ENCODE measurements at places on chromosomes 5 and 9.

GRCh38 chr9:129377931-129378661 is 200.0 kb upstream of the IER5L start:
- no peak for DNase-seq

GRCh38 chr5:19928562-19929421 is 59.2 kb downstream of the CDH18 start:
- DNase-seq = no peak

DNA sequence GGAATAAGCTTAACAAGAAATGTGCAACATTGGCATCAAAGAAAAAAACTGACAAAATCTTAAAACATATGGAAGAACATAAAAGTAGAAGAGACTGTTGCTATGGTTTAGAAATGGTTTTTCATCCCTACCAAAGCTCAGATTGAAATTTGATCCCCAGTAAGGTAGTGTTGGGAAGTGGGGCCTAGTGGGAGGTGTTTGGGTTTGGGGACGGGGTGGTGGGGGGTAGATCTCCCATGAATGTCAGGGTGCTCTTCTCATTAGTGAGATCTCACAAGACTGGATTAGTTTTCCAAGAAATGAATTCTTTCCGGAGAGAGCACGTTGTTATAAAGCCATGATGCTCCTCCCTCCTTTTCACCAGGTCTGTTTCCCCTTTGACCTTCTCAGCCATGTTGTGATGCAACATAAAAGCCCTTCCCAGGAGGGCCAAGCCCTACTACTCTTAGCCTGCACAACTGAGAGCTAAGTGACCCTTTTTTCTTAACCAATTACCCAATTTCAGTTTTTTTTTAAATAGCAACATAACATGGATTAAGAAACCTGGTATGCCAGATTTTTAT is 10.6 kb downstream of the TMEM167A start:
- no peak for DNase-seq

- no peak for DNase-seq
These were observed 26.9 kb downstream of the G3BP1 start for GRCh38 chr5:151798674-151799073.

- DNase-seq = no peak
These were observed 4.7 kb downstream of the FKBP15 start for GRCh38 chr9:113216406-113216805.

GRCh38 chr5:107602896-107603295 is 67.8 kb downstream of the EFNA5 start:
- DNase-seq = no peak

DNA sequence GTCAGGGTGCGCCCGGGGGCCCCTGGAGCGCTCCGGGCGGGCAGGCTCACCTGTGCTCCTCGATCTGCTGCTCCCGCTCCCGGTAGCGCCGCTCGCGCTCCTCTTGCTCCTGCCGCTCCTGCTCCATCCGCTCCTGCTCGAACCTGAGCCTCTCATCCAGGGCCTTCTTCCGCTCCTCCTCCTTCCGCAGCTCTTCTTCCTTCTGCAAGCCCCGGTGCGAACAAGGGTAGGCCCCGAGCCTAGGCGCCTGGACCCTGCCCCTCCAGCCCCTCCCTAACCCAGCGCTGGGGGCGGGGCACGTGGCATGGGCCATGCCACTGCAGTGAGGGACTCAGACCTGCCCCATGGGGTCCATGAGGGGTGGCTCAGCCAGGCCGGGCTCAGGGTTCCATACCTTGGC is 6.6 kb downstream of the DBN1 start:
- DNase-seq = no peak

DNA sequence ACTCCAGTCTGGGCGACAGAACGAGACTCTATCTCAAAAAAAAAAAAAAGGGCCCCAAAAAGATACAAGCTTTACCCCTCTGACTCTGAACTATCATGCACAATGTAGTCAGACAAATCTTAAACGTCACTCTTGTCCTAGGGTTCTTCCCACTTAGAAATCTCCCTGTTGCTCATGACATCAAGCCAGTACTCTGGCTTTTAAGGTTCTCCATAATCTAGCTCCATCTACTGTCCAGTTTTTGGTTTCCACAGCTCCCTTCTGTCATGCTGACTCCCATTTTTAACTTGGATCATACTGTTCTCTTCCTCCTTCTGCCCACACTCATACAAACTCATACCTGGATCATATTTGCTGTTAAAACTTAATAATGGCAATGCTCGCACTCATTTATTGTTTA is 156.7 kb upstream of the TLX3 start:
- no peak for DNase-seq

DNA sequence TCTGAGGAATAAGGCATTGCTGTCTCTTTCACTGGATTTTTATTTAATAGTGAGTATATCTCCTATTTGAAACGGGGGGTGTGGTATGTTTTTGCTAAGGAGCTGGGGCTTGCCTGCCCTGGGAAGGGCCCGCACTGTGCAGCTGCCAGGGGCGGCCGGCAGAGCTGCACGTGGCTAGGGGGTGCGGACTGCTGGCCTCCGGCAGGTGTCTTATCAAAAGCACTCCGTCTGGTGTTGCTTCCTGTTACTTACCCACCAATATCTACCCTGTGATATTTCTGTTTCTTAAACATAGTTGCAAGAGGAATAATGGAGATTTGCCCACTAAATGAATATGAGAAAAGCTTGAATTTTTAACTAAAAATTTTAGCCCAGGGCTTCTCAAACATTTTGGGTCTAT is 232.0 kb downstream of the IRX1 start:
- no peak for DNase-seq

GRCh38 chr9:126836216-126836615 is 24.2 kb upstream of the ZBTB34 start:
- DNase-seq = no peak

DNA sequence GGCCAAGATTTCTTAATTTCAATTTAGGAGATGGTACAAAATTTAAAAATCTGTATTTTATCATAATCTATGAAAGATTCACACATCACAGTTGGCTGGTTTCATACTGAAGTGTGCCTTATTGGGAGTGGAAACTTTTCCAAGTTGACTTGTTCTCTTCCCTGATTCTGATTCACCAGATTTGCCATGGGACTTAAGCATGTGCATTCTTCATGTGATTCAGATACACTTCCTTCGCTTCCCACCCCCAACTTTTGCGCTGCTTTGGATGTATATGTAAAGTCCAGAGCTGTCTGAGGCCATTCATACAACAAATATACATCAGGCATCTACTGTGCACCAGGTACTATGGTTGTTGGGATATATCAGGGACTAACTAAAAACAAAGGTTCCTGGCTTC is 34.4 kb downstream of the CPEB4 start:
- DNase-seq = no peak

DNA sequence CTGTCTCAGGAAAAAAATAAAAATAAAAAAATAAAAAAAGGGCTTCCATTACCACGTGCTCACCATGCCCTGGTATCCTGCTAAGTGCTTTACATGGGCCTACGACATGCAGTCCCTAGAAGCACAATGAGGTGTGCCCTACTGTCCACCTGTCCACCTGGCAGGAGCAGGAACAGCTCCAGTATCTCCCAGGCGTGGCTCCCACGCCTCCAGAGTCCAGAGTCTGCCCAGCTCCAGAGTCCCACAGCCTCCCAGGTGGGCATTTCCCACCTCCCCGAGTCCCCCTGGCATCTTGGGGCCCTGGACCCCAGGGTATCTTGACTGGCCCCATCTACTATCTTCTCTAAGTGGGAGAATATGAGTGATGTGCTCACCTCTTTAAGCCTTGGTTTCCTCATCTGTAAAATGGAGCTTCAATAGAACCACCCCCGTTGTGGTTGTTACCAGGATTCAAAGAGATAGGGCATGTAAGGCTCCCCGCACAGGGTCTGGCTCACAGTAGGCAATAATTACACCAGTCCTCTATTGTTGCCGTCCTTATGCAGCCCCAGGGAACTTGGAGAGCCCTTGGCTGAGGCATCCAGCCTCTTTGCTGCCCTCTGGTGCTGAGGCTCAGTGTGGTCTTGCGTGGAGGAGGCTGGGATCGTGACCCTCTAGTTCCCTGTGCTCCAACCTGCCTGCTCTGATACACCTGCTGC is 8.9 kb downstream of the CXCL14 start:
- no peak for DNase-seq

DNA sequence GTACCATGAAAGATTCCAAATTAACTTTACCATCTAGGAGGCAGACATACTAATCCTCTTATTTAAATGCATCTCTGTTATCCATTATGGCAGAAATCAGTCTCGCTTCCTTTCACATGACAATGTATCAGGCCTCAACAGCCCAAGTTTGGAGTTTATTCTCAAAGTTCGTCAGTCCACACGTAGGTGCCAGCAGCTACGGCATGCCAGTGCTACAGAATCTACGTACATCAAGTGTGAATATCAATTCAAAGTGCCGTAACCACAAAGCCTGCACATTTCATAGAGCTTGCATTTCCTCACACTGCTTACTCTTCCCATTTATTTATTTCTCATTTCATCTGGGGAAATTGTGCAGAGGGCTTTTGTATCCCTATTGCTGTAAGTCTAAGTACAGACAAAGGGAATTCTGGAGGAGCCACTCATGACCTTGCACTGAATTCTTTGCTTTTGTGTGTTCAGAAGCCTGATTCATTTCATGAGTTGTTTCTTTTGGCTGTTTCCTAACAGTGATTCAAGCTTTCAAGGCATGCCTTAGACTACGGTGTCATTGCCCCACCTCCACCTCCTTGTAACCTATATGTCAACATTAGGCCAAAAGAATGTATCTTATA is 10.0 kb downstream of the ENC1 start:
- DNase-seq = no peak

DNA sequence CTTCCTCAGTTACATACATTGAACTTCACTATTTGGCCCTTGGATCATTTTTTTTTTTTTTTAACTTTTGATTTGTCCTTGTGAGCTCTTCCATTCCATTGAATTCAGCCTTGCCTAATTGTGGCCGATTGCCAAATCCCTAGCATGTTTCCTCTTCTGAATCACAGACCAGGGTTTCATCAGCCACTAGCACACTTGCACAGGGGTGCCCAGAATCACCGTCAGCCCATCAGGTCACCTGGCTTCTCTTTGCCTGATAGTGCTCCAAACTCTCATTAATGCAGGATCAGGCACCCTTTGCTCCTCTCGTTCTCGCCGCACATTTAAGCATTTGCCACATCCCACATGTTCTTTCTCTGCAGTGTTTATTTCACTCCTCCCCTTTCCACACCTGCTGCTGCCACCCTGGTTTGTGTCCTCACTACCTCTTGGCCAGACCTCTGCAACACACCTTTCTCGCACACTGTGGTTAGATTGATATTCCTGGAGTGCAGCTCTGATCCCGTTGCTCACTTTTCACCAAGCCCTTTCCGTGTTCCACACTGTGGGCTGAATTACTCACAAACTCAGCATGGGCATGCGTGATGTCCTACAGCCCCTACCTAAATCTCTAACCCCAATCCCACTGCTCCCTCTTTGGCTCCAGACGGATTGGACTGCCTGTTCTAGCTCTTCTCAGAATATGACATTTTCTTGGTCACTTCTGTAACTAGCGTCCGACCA is 9.8 kb downstream of the PIK3R1 start:
- DNase-seq = no peak

DNA sequence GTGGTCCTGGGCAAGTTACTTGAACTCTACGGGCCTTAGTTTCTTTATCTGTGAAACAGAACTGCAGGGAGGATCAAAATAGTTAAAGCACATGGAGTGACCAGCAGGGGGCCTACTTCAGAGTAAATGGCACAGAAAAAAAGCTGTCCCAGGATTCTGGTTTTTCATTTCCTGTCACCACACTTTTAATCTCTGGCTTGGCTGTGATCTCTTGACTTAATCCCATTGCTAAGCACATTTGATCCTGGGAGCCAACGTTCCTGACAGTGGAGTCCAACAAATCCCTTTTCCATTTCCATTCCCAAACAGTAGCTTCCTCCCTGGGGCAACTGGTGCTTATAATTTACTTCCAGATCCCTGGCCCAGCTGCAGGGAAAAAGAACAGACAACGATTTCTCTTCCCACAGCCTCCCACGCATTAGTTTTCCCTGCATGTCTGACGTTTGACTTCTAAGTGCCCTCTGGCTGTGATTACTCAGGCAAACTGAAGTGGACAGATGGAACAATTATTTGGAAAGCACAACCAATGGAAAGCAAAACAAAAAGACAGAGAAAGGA is 136.5 kb upstream of the STK32A start:
- DNase-seq = no peak

- no peak for DNase-seq
These were observed 15.0 kb downstream of the GALNT10 start for GRCh38 chr5:154205441-154206117.

DNA sequence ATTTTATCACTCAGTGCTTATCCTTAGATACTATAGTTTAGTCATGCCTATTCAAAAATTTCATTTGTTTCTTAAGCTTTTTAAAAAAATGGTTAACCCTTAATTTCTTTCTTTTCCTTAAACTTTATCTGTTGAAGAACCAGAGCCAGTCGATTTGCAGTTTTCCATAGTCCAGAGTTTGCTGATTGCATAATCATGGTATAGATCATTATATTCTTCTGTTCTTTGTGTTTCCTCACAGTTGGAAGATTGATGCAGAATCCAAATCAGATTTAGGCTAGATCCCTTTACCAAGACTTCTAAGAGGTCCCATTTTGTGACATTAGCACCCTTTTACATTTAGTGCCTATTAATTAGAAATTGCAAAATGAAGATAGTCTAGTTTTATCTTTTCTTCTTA is 18.0 kb downstream of the TMEM38B start:
- DNase-seq = no peak

DNA sequence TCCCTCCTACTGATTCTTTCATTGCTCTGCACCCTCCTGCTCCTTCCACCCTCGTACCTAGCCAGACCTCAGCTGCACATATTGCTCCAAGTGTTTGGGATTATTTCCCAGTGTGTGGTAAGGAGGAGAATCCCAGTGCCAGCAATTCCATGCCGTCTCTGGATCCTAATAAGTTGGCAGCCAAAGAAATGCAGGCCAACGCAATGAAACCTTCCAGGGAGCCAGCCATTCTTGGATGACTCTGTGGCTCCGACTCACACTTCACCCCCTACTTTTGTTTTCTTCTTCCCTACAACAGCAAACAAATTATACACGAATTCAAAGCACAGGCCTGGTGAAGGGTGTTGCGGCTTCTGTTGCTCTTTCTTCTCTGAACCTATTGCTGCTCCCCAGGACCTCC is 82.5 kb upstream of the SLC1A3 start:
- no peak for DNase-seq

DNA sequence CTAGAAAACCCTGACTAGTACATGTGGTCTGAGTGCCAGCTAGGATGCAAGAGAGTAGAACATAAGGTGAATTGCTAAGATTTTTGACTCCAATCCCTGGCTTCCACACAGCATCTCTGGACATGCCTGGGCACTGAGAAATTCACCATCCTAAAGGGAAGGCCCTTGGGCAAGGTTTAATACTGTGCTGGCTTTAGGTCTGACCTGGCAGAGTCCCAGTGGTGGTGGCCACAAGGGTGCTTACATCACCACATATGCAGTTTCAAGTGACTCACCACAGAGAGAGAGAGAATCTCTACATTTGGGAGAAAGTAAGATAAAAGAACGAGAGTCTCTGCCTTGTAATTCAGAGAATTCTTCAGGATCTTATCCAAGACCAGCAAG is 661.6 kb upstream of the C9orf72 start:
- DNase-seq = no peak

- no peak for DNase-seq
These were observed 52.9 kb upstream of the APC start for GRCh38 chr5:112684737-112685136.

- no peak for DNase-seq
These were observed 165.0 kb downstream of the FGF1 start for GRCh38 chr5:142520885-142521284.

Data from activated CD4-positive, CD25-positive, alpha-beta regulatory T cell (primary cell).